Ascending aorta (tissue), 2 donors: ENCODE measurements at places on chromosomes 7 and 10. TPM values are rescaled to one million over a fixed set of nuclear protein-coding genes. Genes with fewer than 3 reads are reported as not detected.
A peak's percentile ranks its signal among the peaks of the same experiment; 100 is the strongest.

MMD2 gene
- total RNA-seq, result not detected

GIMAP1 gene
- total RNA-seq, result 21.2 TPM

RAMP3 gene
- 586 TPM for total RNA-seq

ITPRID1 gene
- not detected for total RNA-seq

SPDYE9 gene
- total RNA-seq, result not detected

DDC gene
- not detected for total RNA-seq

DNA sequence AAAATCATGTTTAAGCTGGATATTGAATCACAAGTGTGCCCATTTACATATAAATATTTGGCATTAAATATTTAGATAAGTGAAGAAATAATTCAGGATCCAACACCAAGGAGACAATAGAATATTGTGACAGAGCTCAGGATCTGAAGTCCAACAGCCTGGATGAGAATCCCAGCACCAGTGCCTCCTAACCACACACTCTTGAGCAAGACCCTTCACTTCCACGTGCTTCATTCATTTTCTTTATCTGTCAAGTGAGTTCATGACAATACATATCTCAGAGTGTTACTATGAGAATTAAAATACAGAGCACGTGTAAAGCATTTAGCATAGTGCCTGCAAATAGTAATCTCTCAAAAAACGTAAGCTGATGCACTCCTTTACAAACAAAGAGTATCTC, 78.4 kb upstream of the IKZF1 start:
- DNase-seq, result no peak
- no peaks in the 10 kb centered on the region for H3K27me3 ChIP-seq
- no peak overlapping the region for H3K27ac ChIP-seq
- H3K4me1 ChIP-seq, result no peaks in the 10 kb centered on the region
- H3K4me3 ChIP-seq, result no peak overlapping the region
- no peaks in the 10 kb centered on the region for H3K36me3 ChIP-seq

DNA sequence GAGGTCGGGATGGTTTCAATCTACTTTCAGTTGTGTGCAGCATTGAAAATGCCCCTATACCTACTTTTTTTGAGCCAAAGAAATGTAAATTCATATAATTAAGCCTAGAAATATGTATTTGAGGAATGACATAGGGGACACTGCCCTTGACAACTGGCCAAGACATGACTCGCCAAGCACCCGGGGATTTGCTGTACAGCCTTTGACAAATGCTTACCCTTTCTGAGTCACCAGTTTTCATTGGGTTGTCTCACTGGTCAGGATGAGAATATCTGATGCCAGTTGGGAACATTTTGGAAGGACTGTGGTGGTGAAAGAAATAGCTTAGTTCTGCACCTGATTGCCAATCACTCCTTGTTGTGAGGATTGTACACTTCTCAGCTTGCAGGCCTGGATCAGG, 166.8 kb upstream of the HABP2 start:
- H3K4me1 ChIP-seq, result peaks cover 23% of the 10 kb centered on the region
- DNase-seq, result peak; percentile 72
- no peaks in the 10 kb centered on the region for H3K36me3 ChIP-seq
- peak overlapping the region; percentile 84 for H3K27ac ChIP-seq

GRCh38 chr7:107953265-107953923, 49.6 kb downstream of the LAMB1 start:
- peaks cover 14% of the 10 kb centered on the region for H3K36me3 ChIP-seq
- H3K27ac ChIP-seq, result no peak overlapping the region
- H3K4me1 ChIP-seq, result peaks cover 6% of the 10 kb centered on the region
- H3K27me3 ChIP-seq, result no peaks in the 10 kb centered on the region

DNA sequence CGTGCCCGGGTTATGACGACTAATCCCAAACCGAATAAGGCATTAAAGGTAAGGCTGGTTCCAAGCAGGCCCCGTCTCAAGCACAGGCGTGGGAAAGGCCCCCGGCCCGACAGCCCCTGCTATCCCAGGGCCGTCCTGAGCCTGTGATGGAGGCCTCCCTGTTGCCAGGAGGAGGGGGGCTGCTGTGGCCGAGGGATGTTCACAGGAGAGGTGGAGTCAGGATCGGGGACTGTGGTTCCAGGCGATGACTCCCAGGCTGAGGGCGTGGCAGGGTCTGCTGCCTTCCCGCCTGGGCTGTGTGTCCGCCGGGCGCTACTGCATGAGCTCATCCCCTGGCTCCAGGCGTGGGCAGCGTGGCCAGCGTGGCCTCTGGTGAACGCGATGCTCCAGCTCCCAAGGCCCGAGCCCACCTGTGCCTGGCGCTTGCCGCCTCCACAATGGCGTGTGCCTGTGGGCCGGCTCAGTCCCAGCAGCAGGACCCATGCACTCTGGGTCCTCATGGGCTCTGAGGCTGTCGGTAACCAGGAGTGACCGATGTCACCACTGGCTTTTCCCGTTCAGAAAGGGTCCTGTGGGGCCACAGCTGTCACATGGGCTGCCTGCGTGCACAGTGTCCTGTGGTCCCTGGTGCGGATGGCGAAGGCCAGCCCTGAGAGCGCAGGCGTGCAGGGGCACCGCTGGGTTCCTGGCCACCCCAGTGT, 8.8 kb downstream of the MAFK start:
- no peaks in the 10 kb centered on the region for H3K27me3 ChIP-seq
- peak overlapping the region; percentile 57 for H3K4me3 ChIP-seq
- H3K27ac ChIP-seq, result peak overlapping the region; percentile 98
- DNase-seq, result peak; percentile 82

DNA sequence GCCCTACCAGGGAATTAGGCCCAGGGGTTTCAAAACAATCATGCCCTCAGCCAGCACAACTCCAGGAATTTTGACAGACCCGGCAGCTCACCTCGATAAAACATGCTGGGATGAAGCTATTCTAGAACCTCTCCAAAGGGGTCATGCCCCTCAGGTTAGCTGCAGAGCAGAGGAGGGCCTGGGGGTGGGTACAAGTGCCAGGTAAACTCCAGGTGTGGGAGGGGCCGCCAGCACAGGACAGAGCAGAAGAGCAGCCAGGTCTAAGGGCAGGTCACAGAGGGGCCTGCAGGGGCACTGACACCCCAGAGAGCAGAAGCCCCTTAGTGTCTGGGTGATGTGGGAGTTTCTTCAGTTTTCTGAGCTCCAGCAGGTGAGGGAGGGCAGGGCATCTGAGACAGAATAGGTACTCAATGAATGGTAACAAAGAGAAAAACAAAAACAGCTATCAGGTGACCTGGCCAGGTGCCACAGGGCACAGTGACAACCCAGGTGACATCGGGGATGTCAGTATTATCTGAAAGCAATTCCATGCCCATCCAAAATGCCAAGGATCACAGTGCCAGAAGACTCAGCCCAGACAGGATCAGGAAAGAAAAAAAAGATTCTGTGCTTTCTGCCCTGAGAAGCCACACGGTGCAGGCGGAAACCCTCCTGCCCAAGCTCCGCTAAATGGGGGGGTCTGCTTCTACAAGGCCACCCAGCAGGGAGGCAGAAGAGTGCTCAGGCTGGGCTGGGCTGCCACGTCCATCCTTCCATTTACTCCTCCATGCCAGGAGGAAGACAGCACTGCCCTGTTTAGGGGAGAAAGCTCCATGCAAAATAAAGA, 104.5 kb downstream of the TNS3 start:
- no peak overlapping the region for H3K27ac ChIP-seq
- no peaks in the 10 kb centered on the region for H3K27me3 ChIP-seq
- no peaks in the 10 kb centered on the region for H3K36me3 ChIP-seq
- H3K4me1 ChIP-seq, result peaks cover 17% of the 10 kb centered on the region

DNA sequence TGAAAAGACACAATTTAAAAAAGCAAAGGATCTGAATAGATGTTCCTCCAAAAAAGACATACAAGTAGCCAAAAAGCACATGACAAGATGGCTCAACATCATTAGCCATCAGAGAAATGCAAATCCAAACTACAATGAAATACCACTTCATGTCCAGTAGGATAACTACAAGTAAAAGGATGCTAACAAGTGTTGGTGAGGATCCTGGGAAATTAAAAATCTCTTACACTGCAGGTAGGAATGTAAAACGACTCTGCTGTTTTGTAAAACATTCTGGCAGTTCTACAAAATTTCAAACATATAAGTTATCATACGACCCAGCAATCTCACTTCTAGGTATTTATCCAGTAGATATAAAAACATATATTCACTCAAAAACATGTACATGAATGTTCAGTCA, 161.3 kb downstream of the SRPK2 start:
- no peaks in the 10 kb centered on the region for H3K27me3 ChIP-seq
- H3K4me3 ChIP-seq, result no peak overlapping the region
- no peaks in the 10 kb centered on the region for H3K36me3 ChIP-seq
- H3K27ac ChIP-seq, result no peak overlapping the region
- no peaks in the 10 kb centered on the region for H3K4me1 ChIP-seq

DNA sequence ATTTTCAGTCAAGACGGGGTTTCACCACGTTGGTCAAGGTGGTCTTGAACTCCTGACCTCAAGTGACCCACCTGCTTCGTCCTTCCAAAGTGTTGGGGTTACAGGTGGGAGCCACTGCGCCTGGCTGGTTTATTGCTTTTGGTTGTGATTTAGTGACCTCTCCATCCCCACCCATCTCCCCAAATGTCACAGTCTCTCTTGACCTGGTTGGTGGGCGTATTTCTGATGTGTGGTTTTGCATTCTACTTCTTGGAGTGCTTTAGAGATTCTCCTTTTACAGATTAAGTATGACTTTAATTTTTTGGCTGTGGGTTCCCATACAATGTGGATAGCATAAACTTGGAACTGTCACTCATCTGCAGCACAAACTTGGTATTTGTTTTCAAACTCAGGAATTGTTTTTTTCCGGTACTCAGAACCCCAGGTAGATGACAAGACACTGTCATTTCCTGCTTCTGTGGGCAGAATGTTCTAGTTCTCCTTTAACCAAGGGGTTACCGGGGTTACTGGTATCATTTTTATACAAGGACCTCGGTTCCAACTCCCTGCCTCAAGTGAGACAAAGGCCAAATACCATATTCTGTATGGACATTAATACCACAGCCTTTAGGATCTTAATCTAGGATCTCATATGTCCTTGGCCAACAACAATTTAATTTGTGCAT, 50.5 kb downstream of the MRC1 start:
- DNase-seq, result no peak
- H3K4me1 ChIP-seq, result no peaks in the 10 kb centered on the region
- no peak overlapping the region for H3K27ac ChIP-seq
- H3K4me3 ChIP-seq, result no peak overlapping the region
- H3K36me3 ChIP-seq, result no peaks in the 10 kb centered on the region

DNA sequence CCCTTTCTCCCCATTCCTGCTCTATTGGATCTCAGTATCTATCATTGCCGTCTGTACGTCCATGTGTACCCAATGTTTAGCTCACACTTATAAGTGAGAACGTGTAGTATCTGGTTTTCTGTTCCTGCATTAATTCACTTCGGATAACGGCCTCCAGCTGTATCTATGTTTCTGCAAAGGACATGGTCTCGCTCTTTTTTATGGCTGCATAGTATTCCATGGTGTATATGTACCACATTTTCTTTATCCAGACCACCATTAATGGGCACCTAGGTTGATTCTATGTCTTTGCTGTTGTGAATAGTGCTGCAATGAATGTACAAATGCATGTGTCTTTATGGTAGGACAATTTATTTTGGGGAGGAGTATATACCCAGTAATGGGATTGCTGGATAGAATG, 94.4 kb upstream of the MPP7 start:
- no peaks in the 10 kb centered on the region for H3K36me3 ChIP-seq
- DNase-seq, result no peak
- no peaks in the 10 kb centered on the region for H3K27me3 ChIP-seq
- no peak overlapping the region for H3K4me3 ChIP-seq

DNA sequence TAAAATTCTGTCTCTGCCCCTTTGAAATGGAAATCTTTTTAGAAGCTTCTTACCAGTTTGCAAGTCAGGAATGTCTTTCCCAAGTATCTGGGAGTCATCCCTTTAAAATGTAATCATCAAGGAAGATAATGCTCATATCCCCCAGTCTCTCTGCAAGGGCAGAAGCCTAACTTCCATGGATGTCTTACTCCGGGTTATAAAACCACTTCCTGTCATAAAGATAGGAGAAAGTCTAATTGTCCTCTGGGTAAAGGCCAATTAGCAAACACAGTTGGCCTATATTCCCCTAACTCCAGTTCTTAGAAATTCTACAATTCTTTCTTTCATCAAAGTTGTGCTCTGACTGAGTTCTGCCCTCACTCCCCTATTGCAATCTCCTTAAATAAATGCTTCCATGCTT, 1631.5 kb upstream of the LRRTM3 start:
- no peak overlapping the region for H3K4me3 ChIP-seq
- no peaks in the 10 kb centered on the region for H3K27me3 ChIP-seq
- no peak overlapping the region for H3K27ac ChIP-seq
- H3K36me3 ChIP-seq, result no peaks in the 10 kb centered on the region
- no peaks in the 10 kb centered on the region for H3K4me1 ChIP-seq

DNA sequence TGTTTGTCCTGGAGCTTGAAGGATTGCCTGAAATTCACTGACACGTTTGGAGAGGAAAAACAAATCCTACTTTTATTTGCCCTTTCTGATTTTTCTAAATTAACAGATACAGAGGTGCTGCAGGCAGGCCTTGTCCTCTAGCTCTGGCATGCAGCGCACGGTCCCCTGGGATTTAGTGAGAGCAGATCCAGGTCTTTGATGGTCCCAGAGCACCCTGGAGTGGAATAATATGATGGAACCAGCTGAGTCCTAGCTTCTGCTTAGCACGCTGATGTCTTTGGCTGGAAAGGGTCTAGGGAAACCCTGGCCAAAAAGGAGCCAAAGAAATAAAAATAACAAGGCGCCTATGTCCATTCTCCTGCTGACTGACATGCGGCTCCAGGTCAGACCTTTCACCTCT, 40.5 kb downstream of the C10orf120 start:
- DNase-seq, result no peak
- H3K4me3 ChIP-seq, result no peak overlapping the region
- H3K36me3 ChIP-seq, result no peaks in the 10 kb centered on the region
- H3K27me3 ChIP-seq, result no peaks in the 10 kb centered on the region
- H3K4me1 ChIP-seq, result no peaks in the 10 kb centered on the region

DNA sequence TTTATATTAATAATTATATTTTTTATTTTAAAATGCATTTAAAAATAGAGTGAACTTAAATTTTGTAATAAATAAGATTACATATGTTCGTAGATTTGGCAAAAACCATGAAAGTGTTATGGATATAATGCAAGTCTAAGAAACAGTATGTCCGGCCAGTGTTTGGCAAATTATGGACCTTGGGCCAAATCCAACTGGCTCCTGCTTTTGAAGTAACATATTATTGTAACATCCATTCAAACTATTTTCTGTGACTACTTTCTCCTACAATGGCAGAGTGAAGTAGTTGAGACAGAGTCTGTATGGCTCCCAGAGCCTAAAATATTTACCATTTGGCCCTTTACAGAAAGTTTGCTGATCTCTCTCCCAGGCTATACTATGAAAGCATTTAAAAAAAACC, 38.9 kb downstream of the TMEM229A start:
- no peak for DNase-seq
- H3K4me3 ChIP-seq, result no peak overlapping the region
- H3K27ac ChIP-seq, result no peak overlapping the region
- H3K36me3 ChIP-seq, result no peaks in the 10 kb centered on the region

DNA sequence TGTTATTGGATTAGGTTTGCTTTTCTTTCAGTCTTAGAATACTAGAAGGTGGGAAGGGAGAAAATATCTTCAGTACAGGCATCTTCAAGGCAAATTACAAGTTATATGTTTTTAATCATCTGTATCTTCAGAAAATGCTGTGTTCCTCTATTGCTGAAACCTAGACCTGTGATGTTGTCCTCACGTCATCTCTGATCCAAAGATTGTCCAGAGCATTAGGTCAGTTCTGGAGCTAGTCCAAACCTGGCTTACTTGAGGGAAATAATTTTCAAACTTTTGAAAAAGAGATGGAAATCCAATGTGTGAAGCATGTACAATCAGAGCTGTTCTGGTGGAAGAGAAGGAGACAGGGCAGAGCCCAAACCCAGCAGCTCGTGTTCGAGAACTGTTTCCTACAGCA, 217.3 kb downstream of the ZEB1 start:
- DNase-seq, result no peak
- H3K4me3 ChIP-seq, result no peak overlapping the region
- H3K4me1 ChIP-seq, result no peaks in the 10 kb centered on the region
- H3K36me3 ChIP-seq, result no peaks in the 10 kb centered on the region
